ENCODE measurements at places on chromosomes 16 and 17. TPM values are rescaled to one million over a fixed set of nuclear protein-coding genes. Genes with fewer than 3 reads are reported as not detected.

KRTAP4-3 gene
- not detected for total RNA-seq

GRIN2C gene
- total RNA-seq = 0.65 TPM

SULT1A2 gene
- 0.65 TPM for total RNA-seq

MYH1 gene
- not detected for total RNA-seq

TPSD1 gene
- 4.1 TPM for total RNA-seq

NGFR gene
- 69.9 TPM for total RNA-seq

TBC1D3H gene
- not detected for total RNA-seq

CCL2 gene
- 155 TPM for total RNA-seq

PLLP gene
- 1.7 TPM for total RNA-seq

SPNS2 gene
- total RNA-seq = 20.9 TPM

MYH3 gene
- 19.9 TPM for total RNA-seq

CTU2 gene
- total RNA-seq = 17.2 TPM

SLC52A1 gene
- total RNA-seq = 0.14 TPM

SEBOX gene
- not detected for total RNA-seq

COIL gene
- total RNA-seq = 9.4 TPM

CSH1 gene
- not detected for total RNA-seq

KRTAP9-2 gene
- not detected for total RNA-seq

AP1G1 gene
- 61.8 TPM for total RNA-seq

SOST gene
- total RNA-seq = not detected

All from posterior vena cava (tissue), 2 donors.